ENCODE measurements at places on chromosomes 6 and 20.

DNA sequence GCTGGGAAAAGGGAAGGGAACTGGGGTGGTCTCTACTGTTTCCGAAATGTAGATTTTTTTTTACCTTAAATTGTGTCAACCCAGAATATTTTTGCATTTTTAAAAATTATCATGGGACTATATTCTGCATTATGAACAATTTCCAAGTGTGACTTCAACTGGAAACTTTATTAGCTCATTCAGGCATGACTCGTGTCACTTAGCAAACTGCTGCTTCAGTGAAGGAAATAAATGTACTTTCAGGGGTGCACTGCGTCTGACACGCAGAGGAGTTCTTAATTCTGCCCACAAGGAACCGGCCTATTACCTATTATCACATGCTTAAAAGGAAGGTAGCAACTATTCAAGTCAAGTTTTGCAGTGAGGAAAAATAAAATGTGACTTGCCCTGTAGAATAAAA is 291.3 kb upstream of the PRDM1 start:
- no peak for DNase-seq

DNA sequence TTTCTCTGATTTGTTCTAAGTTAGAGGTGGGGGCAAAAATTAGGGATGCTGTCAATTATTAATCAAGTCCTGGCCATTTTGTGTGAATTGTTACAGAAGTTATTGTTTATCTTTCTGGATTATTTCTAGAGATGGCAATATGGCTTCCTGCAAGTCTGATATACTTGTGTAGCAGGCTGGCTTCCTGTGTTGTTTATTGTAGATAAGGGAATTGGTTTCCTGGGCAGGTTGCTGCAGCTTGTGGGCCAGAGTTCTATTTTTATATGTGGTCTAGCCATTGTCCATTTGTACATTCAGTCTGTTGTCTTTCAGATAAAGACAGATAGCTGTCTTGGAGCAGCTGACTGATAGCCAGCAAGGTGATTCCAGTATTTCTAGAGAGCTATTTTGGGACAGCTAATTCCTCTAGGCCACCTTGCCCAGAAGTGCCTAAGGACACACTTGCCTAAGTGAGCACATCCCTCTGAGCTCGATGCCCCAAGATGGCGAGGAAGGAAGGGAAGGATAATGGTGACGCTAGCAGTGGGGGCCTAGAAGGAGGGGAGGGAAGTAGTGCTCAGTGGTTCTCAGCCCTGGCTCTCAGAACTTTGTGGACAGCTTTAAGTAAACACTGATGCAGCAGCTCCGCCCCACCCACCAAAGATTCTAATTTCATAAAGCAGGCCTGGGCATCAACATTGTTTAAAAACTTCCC is 25.5 kb downstream of the DDO start:
- no peak for DNase-seq

- DNase-seq, result no peak
Measured at GRCh38 chr6:113968472-113968871, 2.5 kb downstream of the HDAC2 start.

DNA sequence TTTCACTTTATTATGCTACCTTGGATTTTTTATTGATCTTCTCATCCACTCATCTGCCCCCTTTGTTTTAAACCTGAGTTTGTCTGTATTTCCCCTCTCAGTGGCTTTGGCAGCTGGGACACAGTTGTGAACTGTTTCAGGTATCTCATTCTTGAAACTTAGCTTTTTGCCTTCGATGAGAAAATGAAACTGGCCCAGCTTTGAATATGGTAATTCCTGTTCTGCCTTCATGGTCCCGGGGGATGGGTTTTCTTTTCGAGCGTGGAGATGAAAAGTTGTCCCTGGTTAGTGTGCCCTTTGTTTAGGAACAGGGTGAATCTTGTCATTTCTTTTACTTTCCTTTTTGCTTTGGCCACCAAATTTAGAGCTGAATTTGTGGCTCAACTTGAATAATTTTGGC is 25.6 kb downstream of the DHX35 start:
- DNase-seq, result no peak

DNA sequence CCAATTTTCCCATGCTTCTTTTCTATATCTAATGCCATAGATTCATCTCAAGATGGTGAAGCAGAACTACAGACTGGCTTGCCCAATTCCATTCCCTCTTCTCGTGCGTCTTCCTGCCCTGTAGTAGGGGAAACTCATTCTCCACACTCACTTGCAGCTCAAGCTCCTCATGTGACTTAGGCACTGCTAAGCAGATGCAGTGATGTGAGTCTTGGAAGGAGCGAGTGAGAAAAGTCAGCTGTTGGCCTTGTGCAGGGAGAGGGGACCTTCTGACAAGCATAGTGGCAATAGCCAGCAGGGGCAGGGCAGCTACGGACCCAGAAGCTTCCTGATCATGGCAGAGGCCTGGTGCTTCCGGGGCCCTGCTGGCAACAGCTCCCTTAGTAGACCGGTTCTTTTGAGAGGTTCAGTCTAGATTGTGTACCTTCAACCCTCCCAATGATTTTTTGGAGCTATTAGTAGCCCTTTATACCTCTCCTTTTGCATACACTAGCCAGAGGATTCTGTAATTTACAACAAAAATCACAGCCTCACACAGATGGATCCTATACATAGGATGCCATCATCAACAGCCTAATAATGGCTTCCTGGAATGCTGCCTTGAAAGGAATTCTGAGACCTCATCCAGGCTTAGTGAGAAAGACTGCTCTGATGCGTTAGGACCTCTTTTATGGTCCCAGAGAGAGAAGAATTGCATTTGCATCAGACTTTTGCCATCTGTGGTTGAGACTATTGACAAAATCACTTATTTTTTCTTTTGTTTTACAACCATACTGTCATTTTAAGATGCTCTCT is 121.5 kb upstream of the RIPOR2 start:
- no peak for DNase-seq

- no peak for DNase-seq
Measured at GRCh38 chr6:14118446-14118845, 874 bp downstream of the CD83 start.

GRCh38 chr6:56242346-56242745 is 5.0 kb downstream of the COL21A1 start:
- DNase-seq, result no peak

GRCh38 chr6:54248994-54249393 is 59.2 kb upstream of the TINAG start:
- DNase-seq, result no peak

DNA sequence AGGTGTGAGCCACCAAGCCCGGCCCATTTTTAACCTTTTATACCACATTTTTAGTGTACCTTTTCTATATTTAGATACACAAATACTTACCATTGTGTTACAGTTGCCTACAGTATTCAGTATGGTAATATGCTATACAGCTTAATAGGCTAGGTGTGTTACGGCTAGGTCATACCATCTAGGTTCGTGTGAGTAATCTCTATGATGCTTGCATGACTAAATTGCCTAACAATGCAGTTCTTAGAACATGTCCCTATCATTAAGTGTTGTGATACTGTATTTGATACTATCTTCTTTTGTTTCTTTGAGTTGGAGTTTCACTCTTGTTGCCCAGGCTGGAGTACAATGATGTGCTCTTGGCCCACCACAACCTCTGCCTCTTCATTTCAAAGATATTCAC is 387.7 kb upstream of the SASH1 start:
- DNase-seq, result no peak

DNA sequence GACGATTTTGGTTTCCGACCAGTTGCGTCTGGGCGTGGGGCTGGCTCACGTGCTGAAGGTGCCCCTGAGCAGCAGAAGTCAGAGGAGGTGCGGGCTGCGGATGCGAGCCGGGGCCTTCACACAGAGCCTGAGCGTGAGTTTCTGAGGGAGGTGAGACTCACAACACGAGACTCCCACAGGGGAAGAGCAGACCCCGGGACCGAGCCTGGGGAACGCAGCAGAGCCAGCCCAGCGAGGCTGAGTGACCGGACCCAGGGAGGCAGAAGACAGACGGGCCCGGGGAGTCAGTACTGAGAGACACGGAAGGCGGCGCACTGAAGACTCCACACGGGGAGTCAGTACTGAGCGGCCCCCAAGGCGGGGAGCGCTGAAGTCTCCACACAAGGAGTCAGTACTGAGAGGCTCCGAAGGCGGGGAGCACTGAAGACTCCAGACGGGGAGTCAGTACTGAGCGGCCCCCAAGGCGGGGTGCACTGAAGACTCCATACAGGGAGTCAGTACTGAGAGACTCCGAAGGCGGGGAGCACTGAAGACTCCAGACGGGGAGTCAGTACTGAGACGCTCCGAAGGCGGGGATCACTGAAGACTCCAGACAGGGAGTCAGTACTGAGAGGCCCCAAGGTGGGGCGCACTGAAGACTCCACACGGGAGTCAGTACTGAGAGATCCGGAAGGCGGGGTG is 77.8 kb downstream of the DLL1 start:
- DNase-seq, result no peak

DNA sequence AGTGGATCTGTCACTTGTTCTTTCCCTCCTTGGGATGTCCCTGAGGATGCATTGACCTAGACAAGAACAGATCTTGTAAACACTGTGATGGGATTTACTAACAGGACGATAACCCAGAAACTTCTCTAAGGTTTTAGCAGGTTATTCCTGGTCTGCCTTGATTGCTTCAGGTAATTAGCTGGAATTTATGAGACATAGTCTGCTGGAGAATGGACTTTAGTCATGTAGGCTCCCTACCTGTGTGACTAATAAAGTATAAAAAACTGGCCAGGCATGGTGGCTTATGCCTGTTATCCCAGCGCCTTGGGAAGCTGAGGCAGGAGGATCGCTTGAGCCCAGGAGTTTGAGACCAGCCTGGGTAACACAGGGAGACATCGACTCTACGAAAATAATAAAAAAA is 96.1 kb downstream of the PAK5 start:
- DNase-seq, result no peak

DNA sequence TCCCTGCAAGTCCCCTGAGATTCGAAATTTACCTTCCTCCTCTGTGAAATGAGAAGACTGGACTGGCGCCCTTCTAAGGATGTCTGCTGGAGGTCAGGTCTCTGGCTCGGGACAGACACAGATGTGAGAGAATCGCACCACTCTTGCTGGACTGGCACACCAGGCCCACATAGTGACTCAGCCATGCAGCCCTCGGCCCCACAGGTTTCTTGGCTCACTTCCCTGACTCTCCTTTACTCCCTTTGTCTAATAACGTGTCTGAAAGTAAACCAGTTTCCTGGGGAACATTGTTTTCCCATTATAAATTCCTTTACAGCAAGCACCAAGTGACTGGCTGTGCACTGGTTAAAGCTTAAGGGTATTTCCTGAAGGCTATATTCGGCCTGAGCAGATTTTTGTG is 106.7 kb upstream of the PLEKHG1 start:
- no peak for DNase-seq

All from stimulated activated CD4-positive, alpha-beta T cell treated with anti-CD3 and anti-CD28 coated beads, TNF-alpha, amount 100 ng/mL, for 4 hours (primary cell).